SHP77 treated with DMSO at 0.1 percent for 48 hours (cell line): ENCODE measurements at places on chromosomes 6 and 20.

DNA sequence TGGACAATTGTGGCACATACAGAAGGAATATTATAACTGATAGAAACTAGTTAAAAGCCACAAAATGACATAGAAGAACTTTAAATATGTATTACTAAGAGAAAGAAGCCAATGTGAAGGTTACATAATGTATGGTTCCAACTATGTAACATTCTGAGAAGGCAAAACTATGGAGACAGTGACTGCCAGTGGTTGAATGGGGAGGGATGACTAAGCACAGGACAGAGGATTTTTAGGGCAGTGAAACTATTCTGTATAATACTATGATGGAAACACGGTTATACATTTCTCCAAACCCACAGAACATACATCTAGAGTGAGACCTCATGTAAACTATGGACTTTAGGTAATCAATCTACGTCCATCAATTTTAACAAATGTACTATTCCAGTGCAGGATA is 22.4 kb downstream of the SYNCRIP start:
- no peak for DNase-seq

GRCh38 chr6:40719671-40720374 is 132.7 kb upstream of the LRFN2 start:
- DNase-seq: no peak

GRCh38 chr6:132491303-132491702 is 21.6 kb downstream of the STX7 start:
- DNase-seq: no peak

DNA sequence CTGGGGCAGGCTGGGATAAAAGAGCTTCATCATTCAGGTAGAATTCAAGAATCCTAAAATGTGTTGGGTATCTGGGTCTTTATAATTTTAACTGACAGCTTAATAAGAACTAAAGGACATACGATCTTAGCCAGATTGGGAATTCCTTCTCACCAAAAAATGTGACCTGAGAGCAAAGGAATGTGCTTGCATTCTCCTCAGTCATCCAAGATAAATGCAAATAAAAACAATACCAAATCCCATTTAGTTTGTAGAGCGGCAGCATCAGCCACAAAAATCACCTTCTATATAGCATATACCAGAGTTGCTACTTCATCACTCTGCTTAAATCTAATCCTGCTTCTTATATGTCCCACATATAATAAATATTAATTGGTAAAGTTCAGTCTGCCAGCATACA is 16.9 kb downstream of the USP49 start:
- no peak for DNase-seq

GRCh38 chr6:109834595-109835437 is 143.3 kb upstream of the GPR6 start:
- DNase-seq: peak; percentile 33

- DNase-seq: no peak
These were observed 65.2 kb upstream of the EDN3 start for GRCh38 chr20:59235226-59235625.

DNA sequence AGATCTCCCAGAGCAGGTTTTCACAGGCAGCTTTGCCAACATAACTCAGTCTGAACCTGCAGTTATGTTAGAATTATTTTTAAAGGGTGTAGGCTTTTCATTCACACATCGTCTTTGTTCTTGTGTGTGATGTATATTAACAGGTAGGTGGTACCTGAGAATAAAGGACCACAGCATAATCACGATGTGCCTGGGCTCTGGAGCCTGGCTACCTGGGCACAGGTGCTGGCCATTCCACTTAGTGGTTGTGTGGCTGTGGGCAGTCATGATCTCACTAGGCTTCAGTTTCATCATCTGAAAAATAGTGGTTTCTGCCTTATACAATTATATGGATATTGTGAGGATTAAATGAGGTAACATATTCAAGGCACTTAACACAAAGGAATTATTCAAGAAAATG is 6.4 kb downstream of the CD109 start:
- no peak for DNase-seq

DNA sequence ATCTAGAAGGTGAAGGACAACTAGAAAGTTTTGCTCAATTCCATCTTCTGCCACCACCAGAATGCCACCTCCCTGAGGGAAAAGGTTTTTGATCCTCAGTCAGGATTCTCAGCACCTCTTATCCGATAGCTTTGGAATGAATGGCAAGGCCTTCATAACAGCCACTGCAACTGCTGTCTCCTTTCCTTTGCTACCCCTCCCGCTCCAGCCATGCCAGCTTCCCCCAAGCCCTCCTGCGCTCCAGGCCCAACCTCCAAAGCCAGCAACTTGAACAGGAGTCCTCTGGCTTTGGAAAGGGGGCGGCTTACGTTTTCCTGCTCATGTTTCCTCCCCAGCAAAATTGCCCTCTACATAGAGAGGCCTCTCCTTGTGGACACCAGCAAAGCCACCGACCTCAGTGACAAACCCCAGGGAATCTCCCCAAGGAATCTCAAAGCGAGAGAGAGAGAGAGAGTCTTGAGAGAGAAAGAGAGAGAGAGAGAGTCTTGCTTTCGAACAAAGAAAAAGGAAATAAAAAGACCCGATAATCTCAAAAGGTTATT is 420 bp upstream of the BTN2A1 start:
- peak; percentile 85 for DNase-seq
